NT2/D1 (cell line): ENCODE measurements at places on chromosomes 7 and 10.

DNA sequence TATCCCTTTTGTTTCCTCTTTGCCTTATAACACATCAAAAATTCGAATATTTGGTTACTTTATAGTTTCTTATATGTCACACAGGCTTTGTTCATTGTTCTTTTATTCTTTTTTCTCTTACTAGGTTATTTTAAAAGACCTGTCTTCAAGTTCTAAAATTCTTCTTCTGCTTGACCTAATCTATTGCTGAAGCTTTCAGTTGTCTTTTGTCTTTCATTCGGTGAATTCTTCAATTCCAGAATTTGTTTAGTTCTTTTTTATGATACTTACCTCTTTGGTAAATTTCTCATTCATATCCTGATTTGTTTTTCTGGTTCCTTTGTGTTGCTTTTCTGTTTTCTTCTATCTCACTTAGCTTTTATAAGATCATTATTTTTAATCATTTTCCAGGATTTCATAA is 188.4 kb downstream of the ZEB1 start:
- DNase-seq: no peak

DNA sequence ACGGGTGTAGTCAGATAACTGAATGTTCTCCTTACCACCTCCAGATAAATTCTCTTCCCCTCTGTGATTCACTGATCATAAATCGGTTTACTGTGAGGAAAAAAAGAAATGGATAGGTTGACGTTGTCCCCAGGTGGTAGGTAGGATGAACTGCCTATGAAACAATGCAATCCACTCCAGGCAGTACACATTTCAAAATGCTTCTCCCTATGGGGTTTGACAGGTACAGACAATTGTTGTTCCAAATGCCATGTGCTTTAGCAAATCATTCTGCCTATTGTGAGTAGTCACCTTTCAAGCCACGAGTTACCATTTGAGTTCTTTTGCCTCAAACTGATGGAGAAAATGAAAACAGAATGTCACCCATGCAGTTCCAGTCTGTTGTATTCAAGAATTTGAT is 21.8 kb downstream of the VIM start:
- DNase-seq: no peak

DNA sequence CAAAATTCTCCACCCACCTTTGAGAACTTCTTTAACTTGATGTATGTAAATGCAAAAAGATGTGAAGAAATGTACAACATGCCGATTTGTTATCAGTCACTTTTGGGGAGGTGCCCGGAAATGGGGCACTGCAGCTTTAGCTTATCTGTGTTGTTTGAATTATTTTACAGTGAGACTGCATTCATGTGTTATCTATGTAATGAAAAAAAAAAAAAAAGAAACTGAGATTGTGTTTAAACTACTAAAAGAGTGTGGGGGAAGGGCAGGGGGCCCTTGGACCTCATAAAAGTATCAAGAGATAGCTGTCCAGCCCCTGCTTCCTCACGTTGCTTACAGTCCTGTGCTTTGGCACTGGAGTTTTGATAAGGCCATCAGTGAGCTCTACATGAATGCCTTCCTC is 259.4 kb downstream of the STK31 start:
- DNase-seq: no peak

DNA sequence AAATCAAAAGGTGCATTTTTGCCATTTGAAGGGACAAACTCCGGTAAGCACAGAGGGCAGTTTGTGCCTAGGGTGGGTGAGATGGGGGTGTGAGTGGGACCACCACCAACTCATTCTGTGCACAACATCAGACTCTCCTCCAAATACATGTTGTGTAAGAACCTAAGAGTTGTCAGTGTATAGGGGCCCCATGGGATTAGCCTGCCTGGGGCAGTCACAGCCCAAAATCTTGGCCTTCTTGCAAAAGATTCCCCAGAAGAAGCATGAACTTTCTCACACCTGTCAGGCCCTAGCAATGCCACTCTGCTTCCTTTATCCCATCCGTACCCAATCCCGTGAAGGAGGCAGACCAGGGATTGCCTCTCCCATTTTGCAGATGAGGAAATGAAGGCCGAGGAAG is 47.1 kb upstream of the NANOS1 start:
- DNase-seq: no peak
